ENCODE measurements at places on chromosomes 7 and 10. TPM values are rescaled to one million over a fixed set of nuclear protein-coding genes. Genes with fewer than 3 reads are reported as not detected.

DNA sequence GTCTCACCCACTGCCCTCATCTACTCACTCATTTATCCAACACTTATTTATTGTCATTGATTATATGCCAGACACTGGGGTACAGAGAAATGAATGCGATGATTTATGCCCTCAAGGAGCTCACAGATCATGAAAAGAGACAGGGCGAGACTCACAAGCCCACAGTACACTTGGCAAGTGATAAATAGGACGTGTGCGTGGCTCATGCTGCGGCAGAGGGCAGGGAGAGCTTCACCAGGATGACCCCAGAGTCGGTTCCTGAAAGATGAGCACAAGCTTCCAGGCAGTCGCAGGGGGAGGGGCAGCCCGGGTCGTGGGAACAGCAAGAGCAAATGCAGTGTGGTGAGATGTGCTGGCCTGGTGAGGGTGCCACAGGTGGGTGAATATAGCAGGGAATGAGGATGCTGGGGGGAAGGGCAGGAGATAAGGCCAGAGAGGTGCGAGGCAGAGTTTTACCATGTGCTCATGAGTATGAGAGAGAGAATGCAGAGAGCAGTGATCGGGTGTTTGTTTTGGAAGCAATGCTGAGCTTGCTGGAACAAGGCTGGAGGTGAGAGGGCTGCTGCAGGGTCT, 70.9 kb downstream of the ATXN7L1 start:
- H3K4me1 ChIP-seq, result peaks cover 15% of the 10 kb centered on the region
- no peak overlapping the region for H3K4me3 ChIP-seq
- H3K27ac ChIP-seq, result no peak overlapping the region
- H3K36me3 ChIP-seq, result no peaks in the 10 kb centered on the region
- no peak for DNase-seq

DNA sequence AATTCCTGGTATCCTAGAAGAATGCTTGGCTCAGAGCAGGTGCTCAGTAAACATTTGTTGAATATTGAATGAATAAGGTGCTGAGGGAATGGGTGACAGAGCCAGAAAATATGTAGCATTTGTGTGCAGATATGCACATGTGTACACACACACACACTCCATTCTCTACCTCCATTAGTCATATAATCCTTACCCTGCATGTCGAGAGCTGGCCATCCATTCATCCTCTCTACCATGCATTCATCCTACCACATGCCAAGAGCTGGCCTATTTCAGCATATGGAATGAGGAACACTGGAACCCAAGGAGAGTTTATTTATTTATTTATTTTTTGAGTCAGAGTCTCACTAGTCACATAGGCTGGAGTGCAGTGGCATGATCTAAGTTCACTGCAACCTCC, 284.8 kb downstream of the PLXNA4 start:
- H3K4me3 ChIP-seq, result no peak overlapping the region
- DNase-seq, result no peak
- no peaks in the 10 kb centered on the region for H3K36me3 ChIP-seq
- no peak overlapping the region for H3K27ac ChIP-seq
- H3K27me3 ChIP-seq, result peaks cover 10% of the 10 kb centered on the region
- H3K4me1 ChIP-seq, result no peaks in the 10 kb centered on the region

DNA sequence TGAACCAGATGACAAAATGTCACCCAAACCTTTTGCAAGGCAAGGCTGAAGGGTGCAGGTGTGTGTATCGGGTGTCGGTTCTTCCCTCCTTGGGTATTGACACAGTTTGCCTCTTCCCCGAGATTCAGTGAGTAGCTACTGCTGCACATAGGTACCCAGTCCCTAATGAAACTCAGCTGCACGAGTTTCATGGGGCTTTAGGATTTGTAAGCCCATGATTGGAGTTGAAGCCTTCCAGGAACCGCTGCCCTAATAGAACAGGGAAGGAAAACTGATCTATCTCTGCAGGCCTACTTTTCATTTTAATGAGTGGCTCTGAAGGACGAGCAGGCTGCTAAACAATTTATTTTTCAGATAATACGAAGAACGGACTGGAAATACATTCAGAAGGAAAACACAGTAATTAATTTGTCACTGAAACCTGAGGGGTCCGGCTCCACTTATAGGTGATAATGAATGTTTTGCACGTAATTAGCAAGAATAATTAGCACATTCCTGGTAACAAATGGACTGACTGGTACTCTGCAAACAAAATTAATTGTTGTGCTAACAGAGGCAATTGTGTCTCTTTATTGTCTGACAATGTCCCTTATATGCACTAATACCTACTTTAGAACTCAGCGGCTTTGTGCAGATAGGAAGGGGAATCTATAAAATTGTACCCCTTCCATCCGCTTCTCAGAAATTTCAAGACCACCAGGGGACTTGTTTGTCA, 49.6 kb upstream of the FZD8 start:
- DNase-seq, result no peak
- no peak overlapping the region for H3K27ac ChIP-seq
- peaks cover 15% of the 10 kb centered on the region for H3K27me3 ChIP-seq
- H3K4me3 ChIP-seq, result no peak overlapping the region
- H3K4me1 ChIP-seq, result no peaks in the 10 kb centered on the region
- H3K36me3 ChIP-seq, result no peaks in the 10 kb centered on the region

- H3K36me3 ChIP-seq, result no peaks in the 10 kb centered on the region
- no peak for DNase-seq
- H3K4me1 ChIP-seq, result peaks cover 15% of the 10 kb centered on the region
Measured at GRCh38 chr7:144784943-144785342, 50.9 kb downstream of the TPK1 start.

DNA sequence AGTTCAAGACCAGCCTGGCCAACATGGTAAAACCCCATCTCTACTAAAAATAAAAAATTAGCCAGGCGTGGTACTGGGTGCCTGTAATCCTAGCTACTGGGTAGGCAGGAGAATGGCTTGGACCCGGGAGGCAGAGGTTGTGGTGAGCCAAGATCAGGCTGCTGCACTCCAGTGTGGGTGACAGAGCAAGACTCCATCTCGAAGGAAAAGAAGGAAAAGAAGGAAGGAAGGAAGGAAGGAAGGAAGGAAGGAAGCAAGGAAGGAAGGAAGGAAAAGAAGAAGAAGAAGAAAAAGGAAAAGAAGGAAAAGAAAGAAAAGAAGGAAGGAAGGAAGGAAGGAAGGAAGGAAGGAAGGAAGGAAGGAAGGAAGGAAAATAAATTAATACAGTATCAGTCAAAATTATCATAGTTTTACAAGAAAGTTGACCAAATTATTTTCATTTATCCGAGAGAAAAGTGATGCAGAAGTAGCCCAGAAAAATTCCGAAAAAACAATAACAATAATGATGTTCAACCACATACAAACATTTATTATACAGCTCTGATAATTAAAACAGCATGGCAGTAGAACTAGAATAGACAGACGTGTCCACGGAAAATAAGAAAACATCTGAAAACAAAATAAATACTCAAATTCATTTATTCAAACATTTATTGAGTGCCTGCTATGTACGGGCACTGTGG, 292.4 kb upstream of the MKLN1 start:
- H3K27ac ChIP-seq, result peak overlapping the region; percentile 97
- peaks cover 69% of the 10 kb centered on the region for H3K4me1 ChIP-seq
- peaks cover 5% of the 10 kb centered on the region for H3K36me3 ChIP-seq
- no peak overlapping the region for H3K4me3 ChIP-seq
- no peak for DNase-seq

DNA sequence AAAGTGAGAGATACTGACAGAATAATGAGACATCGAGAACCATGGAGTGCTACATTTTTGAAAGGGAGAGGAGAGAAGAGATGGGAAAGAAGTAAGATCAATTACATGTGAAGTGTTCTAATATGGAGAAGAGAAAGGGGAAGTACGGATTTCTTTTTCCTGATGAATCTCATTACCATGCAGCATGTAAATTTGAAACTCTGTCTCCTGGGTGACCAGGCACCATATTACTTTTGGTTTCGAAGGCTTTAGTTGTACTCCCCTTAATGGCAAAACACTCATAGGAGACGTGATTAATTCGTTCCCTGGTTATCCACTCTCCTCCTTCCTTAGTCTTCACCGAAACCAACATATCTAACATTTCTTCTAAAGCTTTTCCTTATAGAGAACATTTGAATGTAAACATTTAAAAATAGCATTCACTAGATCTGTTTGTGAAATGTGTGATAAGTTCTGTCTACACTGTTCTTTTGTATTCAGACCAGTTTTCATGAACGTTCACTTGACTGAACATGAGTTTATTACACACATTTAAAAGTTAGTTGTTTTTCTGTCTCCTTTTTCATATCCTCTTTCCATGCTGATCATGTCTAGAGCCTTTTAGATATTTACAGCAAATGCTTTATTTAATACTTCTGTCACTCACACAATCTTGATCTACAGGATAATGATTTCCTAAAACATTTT, 80.2 kb upstream of the MSRB2 start:
- H3K4me3 ChIP-seq, result no peak overlapping the region
- no peak overlapping the region for H3K27ac ChIP-seq
- H3K4me1 ChIP-seq, result peaks cover 4% of the 10 kb centered on the region

GRCh38 chr7:78296644-78297371, 498.2 kb downstream of the PHTF2 start:
- no peak overlapping the region for H3K4me3 ChIP-seq
- DNase-seq, result no peak
- H3K27ac ChIP-seq, result no peak overlapping the region
- H3K27me3 ChIP-seq, result no peaks in the 10 kb centered on the region

GRCh38 chr7:71851776-71852498, 560.2 kb downstream of the CALN1 start:
- H3K27me3 ChIP-seq, result no peaks in the 10 kb centered on the region
- no peak overlapping the region for H3K4me3 ChIP-seq
- no peak for DNase-seq
- no peaks in the 10 kb centered on the region for H3K4me1 ChIP-seq
- H3K36me3 ChIP-seq, result no peaks in the 10 kb centered on the region
- no peak overlapping the region for H3K27ac ChIP-seq

DNA sequence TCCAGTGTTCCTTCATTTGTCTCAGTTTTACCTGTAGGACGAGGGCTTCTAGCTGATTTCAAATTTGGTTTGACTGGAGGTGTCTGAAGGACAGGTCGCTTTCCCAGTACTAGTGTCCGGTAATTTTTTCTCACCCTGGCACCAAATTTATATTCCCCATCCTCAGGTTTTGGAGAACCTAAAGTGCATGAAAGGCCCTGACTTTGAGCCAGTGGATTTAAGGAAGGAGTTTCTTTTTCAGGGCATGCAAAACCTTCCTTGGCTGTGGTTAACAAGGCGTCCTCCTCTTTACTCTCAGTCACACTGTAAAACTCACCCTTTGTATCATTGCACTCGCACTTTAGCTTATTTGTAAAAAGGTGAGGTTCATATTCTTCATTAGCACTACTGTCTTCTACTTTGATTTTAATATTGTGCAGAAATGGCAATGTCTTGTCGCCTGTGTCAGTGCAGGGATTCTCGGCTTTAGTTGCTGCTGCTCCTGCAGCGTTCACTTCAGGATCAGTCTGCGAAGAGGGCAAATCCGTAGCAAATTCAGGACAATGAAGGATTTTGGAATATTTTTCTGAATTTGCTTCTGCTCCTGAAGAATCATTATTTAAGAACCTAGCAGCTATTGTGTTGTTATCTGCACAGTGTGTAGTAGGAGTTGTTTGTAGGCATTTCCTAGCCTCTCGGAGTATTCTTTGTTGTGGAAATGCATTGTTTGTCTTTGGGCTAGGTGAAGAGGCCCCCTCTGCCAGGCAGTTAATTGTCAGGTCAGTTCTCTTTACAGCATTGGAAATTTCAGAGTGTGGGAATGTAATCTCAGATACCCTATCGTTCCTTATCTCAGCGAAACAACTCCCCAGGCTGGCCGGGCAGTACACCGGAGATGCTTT, 9.9 kb downstream of the SKIDA1 start:
- H3K36me3 ChIP-seq, result no peaks in the 10 kb centered on the region
- DNase-seq, result no peak
- peak overlapping the region; percentile 65 for H3K4me3 ChIP-seq
- H3K4me1 ChIP-seq, result peaks cover 24% of the 10 kb centered on the region
- peak overlapping the region; percentile 92 for H3K27ac ChIP-seq

Gene GIMAP6
- polyA plus RNA-seq, result 0.27 TPM

Gene TAS2R4
- polyA plus RNA-seq, result 0.10 TPM

Gene PAPOLB
- not detected for polyA plus RNA-seq

Gene ANKRD1
- polyA plus RNA-seq, result not detected

Measured in naive B cell (primary cell).